ENCODE measurements at places on chromosomes 6 and 20.

- DNase-seq = no peak
These were observed 630.6 kb downstream of the GRIK2 start for GRCh38 chr6:102023977-102024657.

- DNase-seq = no peak
These were observed 229.8 kb downstream of the FRK start for GRCh38 chr6:115830895-115831294.

- no peak for DNase-seq
These were observed 30.8 kb downstream of the AGPAT4 start for GRCh38 chr6:161242779-161243693.

DNA sequence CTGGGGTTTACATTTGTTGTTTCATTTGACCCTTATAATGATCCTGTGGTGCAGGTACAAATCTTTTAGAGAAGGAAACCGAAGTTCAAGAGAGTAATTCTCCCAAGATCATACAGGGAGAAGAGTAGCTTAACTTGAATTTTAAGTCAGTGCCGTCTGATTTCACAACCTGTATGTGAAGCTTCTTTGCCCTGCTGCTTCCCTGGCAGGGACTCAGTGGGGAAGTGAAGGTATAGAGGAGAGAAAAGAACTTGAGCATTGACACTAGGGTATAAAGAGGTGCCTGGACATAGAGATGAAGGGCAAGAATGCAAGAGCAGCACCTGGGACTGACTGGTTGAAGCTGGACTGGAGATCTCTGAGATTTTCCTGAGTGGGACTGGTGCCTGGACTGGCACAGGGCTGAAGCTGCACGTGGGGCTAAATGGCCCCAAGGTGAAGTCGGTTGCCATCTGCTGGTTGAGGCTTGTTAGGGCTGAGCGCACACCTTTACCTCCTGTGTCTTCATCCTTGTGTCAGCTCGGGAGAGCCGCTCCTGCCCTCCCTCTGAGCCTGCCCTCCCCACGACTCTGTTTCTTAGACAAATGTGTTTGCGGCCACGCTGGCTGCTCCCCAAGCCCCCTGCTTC lies 41.8 kb downstream of the FARS2 start:
- DNase-seq = no peak

GRCh38 chr20:43680981-43681380 lies 14.1 kb downstream of the MYBL2 start:
- DNase-seq = no peak

Data from activated naive CD8-positive, alpha-beta T cell treated with anti-CD3 and anti-CD28 coated beads, Interleukin-2, amount 50 U/mL, for 16 hours (primary cell).